Midbrain (tissue), 1 donor: ENCODE measurements at places on chromosomes 13 and 19.

DNA sequence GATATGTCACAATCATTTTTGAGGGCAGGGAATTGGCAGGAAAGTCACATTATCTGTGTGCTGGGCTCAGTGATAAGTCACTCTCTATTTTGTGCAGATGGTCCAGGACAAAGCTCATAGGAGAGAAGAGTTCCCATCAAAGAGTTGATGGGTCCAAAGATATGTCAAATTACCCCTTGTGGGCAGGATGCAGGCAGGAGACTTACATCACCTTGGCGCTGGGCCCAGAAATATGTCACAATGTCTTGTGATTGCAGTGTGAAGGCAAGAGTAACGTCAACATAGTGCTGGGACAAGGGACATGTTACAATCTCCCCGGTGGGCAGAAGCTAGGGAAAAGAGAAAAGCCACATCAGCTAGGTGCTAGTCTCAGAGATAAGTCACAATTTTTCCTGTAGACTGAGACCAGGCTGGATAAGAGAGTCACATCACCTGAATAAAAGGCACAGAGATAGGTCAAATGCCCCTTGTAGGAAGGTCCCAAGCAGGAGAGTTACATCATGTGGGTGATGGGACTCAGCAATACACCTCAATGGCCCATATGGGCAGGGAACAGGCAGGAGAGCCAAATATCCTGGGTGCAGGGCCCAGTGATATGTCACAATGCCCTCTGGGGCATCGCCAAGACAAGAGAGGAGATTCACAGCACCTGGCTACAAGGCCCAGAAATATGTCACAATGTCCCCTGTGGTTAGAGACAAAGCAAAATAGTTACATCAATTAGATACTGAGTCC, 47.9 kb downstream of the ZNF99 start:
- no peak for DNase-seq

DNA sequence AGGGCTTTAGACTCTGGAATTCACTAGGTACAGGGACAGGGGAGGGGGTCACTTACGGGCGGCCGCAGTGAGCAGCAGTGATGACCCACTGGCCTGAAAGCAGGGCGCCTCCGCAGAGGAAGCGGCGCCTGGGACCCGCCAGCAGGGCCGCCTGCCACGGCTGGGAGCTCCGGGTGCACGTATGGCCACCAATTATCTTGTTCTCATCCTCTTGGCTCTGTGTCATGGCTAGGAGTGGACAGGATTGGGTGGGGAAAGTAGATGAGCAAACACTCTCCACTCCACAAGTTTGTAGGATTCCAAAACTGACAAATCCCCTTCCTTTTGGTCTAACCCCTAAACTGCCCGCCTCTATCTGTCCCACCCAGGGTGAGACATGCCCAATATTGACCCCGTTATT, 1.2 kb downstream of the KLK14 start:
- DNase-seq = no peak

GRCh38 chr19:18611327-18612050, 1.2 kb upstream of the TMEM59L start:
- no peak for DNase-seq

GRCh38 chr13:109288151-109288709, 498.2 kb downstream of the IRS2 start:
- DNase-seq = no peak

GRCh38 chr13:58882516-58882915, 1251.0 kb downstream of the PCDH17 start:
- DNase-seq = no peak

DNA sequence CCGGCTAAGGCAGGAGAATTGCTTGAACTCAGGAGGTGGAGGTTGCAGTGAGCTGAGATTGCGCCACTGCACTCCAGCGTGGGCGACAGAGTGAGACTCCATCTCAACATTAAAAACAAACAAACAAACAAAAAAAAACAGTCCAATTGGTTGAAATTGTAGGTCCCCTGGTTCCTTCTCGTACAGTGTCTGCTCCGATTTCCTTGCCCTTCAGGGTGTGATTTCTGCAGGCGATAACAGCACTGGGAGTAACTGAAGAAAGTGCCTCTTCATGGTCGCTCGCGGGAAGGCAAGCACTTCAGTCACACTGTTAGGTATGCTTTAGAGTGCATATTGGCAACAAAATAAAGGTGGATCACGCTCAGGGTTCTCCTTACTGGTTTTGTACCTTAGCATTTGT, 39.7 kb downstream of the TPT1 start:
- no peak for DNase-seq

DNA sequence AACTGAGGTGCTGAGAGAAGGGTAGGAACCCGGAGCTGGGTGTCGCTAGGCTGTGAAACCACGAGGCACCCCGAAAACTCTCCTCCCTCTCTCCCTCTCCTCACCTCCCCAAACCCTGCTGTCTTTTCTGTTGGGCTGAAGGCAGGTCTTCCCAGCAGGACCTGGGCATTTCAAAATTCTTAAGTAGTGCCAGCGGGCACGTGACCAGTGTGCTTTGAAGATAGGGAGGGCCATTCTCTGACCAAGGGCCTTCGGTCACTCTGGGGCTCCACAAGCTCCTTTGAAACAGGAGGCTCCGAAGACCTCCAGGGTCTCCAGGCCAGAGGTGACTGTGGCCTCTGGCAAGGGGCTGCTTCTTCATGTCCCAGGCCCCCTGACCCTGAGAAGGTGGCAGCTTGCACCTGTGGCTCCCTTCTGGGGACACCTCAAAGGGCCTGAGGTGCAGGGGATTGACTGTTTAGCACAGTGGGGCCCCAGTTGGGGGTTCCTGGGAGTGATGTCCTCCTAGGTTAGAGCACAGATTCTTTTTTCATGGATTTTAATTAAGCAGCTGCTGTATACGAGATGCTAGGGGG, 48.3 kb downstream of the DNM2 start:
- DNase-seq = no peak

DNA sequence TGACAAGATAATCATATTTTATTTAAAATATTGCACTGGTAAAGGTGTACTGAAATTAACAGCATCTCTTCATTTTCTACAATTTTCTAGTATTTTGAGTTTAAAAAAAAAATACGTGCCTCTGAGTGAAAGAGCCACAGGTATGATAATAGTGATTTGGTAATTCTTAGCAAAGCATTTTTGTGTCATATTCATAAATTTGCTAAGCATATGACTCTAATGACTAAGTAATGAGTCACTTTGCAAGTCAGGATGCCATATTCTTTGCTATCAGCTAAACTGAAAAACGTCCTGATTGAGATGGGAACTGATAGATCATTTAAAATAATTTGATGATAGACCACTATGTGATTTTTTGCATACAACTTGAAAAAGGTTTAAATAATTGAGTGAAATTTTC, 136.1 kb upstream of the IRS2 start:
- DNase-seq = no peak

DNA sequence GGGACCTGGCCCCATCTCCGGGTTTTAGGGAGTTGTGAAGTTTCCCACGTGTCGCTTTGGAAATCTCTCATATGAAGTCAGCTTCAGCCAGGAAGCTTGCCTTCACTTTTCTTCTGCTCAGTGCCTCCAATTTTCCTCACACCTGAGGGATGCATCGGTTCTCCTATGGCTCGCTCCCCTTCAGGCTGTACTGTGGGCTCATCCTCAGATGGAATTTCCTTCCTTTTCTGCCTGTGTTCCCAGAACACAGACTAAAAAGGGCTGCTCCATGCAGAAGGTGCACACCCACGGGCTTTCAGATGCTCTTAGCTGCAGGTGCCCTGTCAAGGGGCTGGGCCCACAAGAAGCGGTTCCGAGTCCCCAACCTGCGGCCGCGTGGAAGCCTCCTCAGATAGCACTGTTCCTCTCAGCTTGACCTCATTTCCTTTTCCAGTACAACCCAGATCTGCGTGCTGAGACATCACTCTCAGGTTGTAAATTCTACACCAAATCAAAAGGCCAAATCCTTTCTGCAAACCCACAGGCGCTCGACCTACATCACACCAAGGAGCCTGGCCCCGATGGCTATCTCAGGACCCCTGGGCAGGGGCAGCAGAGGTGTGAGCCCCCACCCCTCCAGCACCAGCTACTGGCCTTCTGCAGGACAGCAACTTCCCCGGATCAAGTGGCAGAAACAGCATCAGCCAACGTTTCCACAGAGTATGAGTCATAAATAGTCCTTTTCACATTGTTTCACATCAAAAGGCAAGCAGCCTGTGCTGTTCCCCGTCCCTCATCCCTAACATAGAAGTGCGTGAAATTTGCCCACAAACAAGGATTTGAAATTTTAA, 275.9 kb downstream of the ZNF536 start:
- DNase-seq = peak; percentile 23

DNA sequence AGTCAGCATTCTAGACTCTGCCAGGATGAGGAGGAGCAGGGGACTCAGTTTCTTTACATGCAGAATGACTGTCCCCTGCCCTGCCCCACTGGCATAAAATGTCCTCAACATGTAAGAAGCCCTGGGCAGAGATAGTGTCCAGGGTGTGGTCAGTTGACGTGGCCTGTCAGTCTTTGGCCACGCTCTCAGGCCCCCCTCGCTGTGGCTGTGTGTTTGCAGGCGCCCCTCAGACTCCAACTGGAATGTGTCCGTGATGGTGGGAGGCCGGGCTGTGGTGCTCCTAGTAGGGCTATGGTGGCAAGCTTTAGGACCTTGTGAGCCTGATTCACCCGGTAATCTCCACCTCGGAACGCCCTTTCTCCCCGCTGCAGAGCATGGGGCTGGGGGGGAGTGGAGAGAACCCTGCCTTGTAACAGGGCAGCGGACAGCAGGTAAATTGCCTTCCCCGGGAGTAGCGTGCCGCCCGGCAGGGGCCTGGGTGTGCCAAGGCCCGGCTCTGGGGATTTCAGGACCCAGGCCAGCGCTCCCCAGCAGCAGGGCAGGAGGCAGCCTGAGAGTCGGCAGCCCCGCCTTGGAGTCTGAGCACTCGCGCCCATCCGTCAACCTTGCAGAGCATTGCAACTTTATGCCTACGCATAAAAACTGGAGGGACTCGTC, 62.3 kb downstream of the CHST8 start:
- DNase-seq = no peak

DNA sequence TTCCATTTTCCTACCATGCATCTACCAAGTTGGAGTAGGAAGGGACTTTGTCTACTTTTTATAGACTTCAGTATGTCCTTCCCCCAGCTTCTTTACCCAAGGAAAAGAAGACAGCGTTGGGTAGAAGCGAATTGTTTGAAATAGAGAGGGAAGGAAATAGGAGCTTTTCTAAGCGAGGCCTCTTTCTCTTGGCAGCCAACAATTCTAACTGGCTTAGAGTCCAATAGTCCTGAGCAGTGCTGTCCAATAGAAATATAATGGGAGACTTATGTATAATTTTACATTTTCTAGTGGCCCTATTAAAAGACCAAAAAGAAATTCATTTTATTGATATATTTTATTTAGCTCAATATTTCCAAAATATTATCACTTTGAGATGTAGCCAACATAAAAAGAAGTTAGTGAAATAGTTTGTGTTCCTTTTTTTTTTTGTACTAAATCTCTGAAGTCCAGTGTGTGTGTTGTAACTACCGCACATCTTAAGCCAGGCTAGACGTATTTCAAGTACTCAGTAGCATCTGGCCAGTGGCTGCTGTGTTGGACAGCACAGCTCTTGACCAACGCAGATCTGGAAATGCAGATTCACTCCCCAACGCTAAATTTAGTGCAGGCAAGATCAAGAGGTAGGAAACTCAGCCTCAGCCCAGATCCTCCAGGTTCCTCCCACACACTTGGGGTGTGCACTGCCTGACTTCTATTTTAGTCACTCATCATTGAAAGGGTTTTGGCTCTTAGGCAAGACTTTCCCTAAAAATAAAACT, 179.2 kb downstream of the SHISA2 start:
- DNase-seq = no peak

GRCh38 chr13:27972478-27972820, 3.3 kb upstream of the CDX2 start:
- no peak for DNase-seq

GRCh38 chr13:40340368-40341095, 325.9 kb downstream of the FOXO1 start:
- no peak for DNase-seq

GRCh38 chr19:58097781-58098681, at the start of gene ZSCAN18:
Gene ZSCAN18, minus strand, starts transcription at chr19:58098231. Its CDS starts 7,964 bp downstream, at chr19:58090267.
- peak; percentile 98 for DNase-seq

- no peak for DNase-seq
Measured at GRCh38 chr13:62721893-62722292, 1306.2 kb upstream of the PCDH20 start.
